ENCODE measurements at places on chromosomes 1 and 21. TPM values are rescaled to one million over a fixed set of nuclear protein-coding genes. Genes with fewer than 3 reads are reported as not detected.

Gene KRTAP20-1
- polyA plus RNA-seq: not detected

Gene FNDC7
- not detected for polyA plus RNA-seq

Gene RPL22
- 283 TPM for polyA plus RNA-seq

Gene DYNLT4
- polyA plus RNA-seq: not detected

Gene C1QTNF12
- polyA plus RNA-seq: 0.21 TPM

All from AG04450 (cell line).